ENCODE measurements at places on chromosomes 5 and 9.

GRCh38 chr9:36855448-36856315, 178.4 kb downstream of the PAX5 start:
- DNase-seq: peak; percentile 9

GRCh38 chr5:106368021-106368420, 1302.7 kb downstream of the EFNA5 start:
- no peak for DNase-seq

DNA sequence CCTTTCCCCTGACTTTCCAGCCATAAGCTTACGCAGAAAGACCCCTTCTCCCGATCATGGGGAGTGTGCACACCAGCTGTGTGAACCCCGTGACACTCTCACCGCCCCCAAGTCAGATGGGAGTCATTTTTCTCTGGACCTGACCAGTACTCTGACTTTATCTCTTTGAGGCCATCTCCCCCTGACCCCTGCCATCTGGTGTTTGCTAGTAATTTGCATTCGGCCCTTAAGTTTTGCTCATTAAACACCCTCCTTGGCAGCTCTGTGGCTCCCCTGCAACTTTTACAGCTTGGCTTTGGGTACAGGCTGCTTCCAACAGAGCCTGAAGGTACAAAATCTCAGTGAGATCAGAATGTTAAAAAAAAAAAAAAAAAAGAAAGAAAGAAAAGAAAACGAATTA, 43.9 kb downstream of the PDZD2 start:
- no peak for DNase-seq

- no peak for DNase-seq
Observed at GRCh38 chr5:57581222-57581621, 98.6 kb upstream of the ACTBL2 start.

DNA sequence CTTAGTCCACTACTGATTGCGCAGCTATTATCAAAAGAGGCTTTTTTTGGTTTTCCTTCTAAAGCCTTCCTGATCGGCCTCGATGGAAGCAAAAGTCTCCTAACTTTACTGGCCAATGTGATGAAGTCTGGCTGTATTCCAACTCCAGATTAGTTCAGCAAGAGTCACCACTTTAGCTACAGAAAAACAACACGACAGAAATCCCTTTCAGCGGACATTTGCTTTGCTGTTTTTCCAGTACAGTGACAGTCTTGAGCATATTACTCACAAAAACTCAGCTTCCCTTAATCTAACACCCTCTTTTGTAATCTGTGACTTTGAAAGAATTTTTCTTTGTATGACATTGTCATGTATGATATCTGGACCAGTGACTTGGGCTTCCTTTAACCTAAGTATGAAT, 95.7 kb downstream of the HOMER1 start:
- no peak for DNase-seq

GRCh38 chr5:171806976-171807747, 21.5 kb downstream of the SMIM23 start:
- no peak for DNase-seq

GRCh38 chr5:179623906-179624741, 653 bp upstream of the HNRNPH1 start:
- peak; percentile 59 for DNase-seq

DNA sequence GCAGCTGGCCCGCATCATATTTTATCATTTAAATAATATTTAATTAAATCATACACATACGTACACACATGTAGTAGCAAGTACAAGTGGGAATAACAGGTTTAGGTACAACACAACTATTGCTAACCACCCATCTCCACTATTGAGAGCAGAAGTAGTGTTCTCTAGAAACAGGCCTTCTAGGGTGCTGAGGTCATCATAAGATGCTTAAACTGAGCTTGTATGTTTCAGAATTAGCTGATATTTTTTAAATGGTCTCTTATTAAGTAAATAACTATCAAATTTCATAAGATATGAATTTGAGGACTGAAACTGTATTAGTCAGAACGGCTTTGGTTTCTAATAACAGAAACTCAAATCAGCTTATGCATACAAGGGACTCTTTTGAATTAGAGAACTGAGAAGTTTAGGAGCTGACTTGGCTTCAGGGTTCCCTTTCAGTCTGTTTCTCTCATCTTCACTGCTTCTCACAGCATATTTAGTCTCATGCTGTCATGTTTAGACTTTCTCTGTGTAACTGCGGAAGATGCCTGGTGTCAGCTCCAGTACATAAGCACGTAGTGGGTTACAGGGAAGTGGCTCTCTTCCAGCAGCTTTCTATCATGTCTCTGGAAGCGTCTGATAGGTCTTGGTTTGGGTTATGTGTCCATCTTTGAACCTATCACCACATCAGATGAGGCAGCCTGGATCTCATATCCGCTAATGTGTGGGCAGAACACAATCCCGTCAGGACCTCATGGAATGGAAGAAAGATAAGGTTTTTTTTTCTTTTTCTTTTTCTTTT, 25.0 kb upstream of the OCLN start:
- no peak for DNase-seq

- DNase-seq: no peak
Observed at GRCh38 chr5:96149546-96149945, 187.9 kb upstream of the ELL2 start.

GRCh38 chr5:125186911-125187375, 440.5 kb upstream of the ZNF608 start:
- no peak for DNase-seq

DNA sequence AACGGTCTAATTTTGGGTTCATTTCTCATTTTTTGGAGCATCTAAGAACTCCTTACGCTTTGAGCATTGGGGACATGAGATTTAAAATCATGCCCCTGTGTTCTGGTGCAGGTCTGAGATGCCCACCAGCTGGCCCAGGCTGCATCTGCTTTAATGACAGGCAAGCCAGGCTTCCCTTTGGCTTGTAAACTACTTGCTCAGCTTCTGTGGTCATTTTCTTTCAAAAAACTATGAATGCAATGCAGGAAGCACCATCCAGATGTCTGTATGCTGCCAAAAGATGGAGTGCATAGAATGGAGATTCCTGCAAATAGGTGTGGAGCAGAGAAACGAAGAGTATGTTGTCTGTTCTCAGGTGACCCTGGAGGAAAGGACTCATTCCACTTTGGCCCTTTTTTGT, 399.9 kb upstream of the ADAMTSL1 start:
- DNase-seq: no peak

GRCh38 chr5:14676320-14676719, 11.8 kb downstream of the OTULIN start:
- DNase-seq: peak; percentile 35

DNA sequence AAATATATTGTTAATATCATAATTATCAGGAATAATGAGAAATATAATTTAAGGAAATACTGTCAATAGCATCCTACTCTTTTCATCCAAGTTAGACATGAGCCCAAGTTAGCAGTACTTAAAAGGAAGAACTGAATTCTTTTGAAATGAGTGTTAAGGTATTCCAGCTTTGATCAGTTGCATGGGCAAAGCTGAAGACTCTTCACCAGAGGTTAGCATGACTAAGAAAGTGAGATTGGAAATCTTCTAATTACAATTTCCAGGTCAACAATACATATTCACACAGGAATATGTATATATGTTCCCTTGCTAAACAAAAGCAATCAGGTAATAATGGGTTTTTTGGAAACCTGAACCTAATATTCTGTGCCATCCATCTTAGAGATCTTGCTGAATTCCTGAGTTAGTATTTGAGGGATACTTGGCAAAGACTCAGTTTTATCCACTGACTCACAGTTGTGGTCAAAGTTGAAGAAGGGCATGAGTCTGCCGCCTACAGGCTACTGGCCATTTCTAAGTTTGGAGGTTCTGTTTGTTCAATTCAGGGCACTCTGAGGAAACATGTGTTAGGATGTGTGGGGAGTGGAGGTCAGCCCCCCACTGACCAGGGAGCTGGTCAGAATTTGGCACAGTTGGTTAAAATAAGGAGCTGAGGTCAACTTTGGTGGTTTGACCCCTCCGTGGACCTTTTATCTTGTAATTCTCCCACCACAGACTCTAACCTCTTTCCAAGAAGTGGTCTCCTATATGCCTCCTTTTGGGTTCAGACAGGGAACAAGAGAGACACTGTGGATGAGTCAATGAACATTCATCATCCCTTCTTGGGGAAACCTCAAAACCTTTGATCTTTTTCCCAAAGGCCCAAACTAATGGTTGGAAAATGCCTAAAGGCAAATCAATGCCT, 118.3 kb downstream of the PIK3R1 start:
- DNase-seq: no peak

DNA sequence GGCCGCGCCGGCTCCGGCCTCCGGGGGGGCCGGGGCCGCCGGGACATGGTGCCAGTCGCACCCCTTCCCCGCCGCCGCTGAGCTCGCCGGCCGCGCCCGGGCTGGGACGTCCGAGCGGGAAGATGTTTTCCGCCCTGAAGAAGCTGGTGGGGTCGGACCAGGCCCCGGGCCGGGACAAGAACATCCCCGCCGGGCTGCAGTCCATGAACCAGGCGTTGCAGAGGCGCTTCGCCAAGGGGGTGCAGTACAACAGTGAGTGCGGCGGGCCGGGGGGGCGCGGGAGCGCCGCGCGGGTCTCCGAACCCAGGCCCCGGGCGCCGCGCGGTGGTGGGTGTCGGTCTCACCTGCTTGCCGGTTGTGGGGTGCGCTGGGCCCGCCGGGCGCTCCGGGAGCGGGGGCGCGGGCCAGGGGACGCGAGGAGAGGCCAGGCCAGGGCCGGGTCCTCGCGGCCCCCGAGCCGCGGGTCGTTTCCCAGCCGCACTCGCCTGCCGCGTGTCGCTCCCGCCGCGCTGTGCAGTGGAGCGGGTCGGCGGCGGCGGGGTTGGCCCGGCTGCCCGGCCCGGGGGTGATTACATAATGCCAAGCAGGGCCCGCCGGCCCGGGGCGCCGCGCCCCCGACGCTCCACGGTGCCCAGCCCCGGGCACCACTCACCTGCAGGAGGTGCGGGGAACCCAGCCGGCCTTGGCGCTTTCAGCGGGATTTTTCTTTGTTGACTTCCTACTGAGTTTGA, 492 bp downstream of the RABL6 start:
- DNase-seq: peak; percentile 46

GRCh38 chr5:156826150-156826549, 23.9 kb upstream of the PPP1R2B start:
- DNase-seq: no peak

GRCh38 chr5:124738681-124739633, 7.5 kb downstream of the ZNF608 start:
- DNase-seq: no peak

- DNase-seq: no peak
Observed at GRCh38 chr9:18007621-18008020, 428.8 kb downstream of the SH3GL2 start.

- DNase-seq: no peak
Observed at GRCh38 chr9:27423915-27424710, 100.0 kb upstream of the IFNK start.

DNA sequence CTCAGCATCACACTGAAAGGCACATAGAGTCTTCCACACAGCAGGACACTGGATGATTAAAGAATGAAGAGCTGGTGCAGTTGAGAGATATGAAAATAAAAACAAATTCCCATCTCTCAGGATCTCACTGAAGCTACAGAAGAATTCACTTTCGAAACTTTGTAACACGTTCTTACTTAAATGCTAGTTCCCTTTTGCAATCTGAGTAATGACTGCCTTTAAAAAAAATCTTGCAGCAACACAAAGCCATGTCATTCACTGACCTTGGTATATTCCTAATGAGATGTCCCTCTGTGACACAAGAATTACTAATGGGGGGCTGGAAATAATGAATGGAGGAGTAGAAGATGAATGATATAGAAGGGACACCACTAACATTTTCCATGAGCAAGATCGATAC, 201.8 kb downstream of the GLIS3 start:
- no peak for DNase-seq

- DNase-seq: no peak
Observed at GRCh38 chr5:119740225-119740624, 110.9 kb downstream of the FAM170A start.
